Kasumi-1 (cell line): ENCODE measurements at places on chromosomes 6 and 20.
A peak's percentile ranks its signal among the peaks of the same experiment; 100 is the strongest.

DNA sequence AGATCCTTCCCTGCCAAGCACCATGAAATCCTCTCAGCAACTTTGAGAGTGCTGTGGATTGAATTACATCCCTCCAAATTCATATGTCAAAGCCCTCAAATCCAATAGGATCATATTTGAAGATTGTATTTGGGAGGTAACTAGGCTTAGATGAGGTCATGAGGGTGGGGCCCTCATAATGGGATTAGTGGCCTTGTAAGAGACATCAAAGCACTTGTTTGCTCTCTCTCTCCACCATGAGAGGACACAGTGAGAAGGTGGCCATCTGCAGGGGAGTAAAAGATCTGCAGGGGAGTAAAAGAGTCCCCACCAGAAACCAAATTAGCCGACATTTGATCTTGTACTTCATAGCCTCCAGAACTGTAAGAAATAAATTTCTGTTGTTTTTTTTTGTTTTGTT lies 298.2 kb downstream of the SAMD5 start:
- DNase-seq, result no peak

DNA sequence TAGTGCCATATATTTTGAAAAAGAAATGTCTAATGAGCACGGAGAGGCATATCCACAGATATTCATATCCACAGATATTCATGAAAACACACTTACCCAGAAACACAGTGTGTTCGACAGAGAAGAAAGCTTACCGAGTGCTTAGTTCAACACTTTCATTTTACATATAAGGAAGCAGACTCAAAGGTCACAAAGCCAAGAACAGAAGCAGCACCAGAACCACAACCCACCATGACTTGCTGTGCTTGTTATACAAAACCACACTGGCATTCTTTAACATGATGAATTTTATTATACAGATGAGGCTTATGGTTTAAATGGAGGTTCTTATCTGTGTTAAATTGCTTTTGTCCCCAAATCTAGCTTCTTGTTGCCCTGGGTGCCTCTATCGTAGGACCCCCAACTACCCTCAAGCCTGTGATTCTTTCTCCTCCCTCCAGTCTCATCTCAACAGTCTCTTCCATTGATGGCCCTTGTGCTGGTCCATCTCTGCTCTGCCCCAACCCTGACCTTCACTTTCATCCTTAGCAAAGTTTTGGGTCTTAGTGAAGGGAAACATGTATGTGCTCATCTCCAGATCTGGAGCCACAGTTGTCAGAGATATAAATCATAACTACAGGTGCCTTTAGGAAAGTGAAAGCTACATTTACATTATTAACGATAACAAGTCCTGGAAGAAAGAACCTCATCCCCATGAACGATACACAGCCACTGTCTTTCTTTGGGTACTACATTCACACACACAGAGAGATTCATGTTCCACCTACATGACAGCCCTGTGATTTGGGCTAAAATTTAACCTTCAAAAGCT lies 40.0 kb downstream of the SF3B5 start:
- DNase-seq, result peak; percentile 47

DNA sequence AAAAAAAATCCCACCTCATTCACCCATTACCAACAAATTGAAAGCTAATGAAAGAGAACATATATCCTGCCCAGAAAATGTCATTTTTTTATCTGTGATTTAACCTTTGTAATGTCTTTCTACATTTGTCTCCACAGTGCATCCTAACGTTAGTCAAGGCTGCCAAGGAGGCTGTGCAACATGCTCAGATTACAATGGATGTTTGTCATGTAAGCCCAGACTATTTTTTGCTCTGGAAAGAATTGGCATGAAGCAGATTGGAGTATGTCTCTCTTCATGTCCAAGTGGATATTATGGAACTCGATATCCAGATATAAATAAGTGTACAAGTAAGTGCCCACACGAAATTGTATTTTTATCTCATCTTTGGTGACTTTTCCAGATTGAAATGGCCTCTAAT lies 30.0 kb downstream of the RSPO3 start:
- DNase-seq, result no peak

DNA sequence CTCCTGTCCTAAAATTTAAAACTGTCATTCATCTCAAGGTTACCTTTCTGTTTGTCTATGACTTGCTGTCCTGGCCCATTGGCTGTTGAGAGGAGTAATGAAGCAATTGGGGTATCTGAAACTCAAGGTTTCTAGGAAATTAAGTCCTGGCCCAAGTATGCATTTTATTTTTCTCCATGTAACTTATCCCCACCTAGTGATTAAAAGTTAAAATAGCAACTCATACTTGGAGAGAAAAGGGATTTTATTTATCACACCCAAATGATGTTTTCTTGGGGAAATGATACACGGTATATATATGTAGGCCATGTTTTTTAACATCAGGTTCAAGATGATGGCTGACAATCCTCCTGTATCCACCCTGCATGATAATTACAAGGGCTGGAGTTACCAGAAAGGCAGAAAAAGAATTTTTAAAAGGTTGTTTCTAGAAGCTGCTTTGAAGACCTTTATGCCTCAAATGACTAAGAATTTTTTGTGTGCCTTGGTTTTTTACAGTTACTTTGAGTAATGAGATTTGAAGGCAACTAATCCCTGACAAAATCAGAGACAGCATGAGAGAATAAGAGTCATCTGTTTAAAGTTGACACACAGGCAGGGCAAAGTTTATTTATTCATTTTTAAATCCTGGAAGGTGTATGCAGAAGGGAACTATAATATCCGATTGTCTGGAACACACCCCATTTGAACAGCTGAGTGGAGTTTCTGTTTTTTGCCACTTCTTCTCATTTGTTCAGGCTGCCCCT lies 28.9 kb upstream of the C6orf58 start:
- DNase-seq, result peak; percentile 25

- peak; percentile 90 for DNase-seq
These were observed 83.9 kb upstream of the SIRPG start for GRCh38 chr20:1741309-1742048.

DNA sequence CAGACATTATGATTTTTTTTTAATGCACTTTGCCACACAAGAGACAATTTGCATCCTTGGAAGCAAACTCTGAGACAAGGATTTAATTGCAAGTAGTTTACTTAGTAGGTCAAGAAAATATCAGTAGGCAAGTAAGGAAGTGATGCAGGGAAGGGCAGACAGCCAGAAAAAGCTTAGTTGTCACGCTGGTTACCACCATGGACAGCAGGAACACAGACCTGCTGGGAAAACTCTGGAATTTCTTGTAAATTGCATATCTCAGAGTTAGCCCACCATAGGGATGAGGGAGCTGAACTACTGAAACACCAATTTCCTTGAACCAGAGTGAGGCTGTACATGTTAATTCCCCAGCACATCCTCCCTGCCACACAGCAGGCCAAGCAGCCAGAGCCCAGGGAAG lies 92.7 kb downstream of the L3MBTL3 start:
- no peak for DNase-seq

- DNase-seq, result no peak
These were observed 190.1 kb downstream of the KCNQ5 start for GRCh38 chr6:72811971-72812421.

GRCh38 chr6:127247114-127248096 lies 19.3 kb upstream of the RNF146 start:
- DNase-seq, result no peak

GRCh38 chr6:44921798-44922197 lies 406.3 kb upstream of the RUNX2 start:
- DNase-seq, result no peak

DNA sequence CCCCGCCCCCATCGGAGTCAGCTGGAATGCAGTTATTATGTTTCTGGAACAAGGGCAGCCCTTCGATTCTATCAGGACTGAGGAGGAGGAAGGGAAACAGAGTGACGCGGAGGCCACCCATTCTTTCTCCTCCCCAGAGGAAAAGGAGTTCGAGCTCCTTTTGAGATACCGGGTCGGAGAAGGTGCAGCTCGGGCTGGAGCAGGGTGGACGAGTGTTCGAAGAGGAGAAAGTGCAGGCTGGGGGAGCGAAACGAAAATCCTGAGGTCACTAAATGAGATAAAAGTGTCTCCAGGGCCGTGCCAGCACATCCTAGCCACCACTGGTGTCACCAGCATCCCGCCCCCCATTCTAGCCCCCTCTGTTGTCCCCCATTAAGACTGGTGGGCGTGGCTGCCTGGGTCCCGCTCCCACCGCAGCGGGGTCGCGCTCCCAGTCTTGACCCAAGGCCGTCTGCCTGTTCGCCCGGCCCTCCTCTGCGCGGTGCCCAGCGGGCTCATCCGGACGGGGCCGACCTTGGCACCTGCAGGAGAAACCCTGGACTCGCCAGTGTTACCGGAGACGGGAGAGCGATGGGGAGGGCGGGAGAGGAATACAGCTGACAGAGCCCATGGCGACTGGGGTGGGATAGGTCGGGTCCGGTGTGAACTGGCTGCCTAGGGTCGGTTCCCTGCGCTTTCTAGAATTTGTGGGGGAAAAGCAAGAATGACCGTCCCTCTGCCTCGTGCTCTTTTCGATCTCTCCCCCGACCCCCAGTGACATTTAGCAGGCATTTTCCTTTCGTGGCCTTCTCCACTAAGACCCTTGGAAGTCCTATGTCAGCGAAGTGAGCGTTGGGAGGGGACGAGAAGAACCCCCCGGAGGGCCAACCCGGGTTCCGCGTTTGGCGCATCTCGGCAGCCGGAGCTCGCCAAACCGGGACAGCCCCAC lies 16.2 kb downstream of the FOXA2 start:
- no peak for DNase-seq

DNA sequence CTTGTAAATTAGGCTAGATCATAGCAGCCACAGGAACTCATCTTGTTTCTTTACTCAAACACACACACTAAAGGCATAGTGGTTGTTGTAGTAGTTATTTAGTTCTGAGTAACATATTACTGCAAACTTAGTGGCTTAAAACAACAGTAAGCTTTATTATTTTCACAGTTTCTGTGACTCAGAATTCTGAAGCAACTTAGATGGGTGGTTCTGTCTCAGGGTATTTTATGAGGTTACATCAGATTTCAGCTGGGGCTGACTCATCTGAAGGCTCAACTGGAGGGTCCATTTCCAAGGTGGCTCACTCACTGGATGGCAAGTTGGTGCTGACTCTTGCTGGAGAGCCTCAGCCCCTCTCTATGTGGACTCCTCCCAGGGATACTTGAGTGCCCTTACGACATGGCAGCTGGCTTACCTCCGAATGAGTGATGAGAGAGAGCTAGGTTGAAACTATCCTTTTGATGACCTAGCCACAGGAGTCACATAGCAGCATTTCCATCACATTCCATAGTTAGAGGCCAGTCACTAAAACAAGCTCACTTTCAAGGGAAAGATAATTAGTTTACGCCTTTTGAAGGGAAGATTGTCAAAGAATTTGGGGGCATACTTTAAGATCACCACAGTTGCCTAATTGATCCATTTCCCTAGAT lies 136.5 kb upstream of the PRND start:
- DNase-seq, result no peak

DNA sequence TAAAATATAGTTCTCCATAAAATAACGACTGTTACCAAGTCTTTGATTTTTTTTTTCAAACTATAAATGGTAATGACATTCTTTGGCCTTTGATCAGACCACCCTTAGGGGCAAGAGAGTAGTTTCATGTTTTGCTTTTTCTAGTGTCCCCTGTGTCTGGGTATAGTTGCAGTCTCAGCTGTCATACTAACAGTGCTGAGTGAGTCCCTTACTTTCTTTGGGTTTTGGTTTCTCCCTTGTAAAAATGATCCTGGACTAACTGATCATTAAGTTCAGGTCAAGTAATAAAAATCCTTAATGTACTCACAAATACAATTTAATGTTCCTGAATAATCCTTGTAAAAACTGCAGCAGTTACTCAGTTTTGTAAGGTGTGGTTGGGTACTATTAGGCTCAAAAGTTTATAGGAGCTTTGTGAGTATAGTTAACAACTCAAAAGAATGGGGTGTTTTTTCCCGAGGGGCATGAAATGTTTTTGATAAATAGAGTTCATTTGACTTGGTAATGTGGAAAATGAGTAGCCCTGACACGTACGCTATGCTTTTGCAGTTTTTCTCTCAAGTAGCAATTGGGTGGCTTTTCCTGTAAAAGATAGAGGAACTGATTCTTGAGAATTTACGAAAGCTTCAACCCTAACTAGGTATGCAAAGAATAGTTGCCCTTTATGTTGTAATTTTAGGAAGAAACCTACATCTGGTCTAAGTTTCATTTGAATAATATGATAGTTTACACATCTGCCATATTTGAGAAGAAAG lies 6.2 kb downstream of the PTPN1 start:
- DNase-seq, result no peak

DNA sequence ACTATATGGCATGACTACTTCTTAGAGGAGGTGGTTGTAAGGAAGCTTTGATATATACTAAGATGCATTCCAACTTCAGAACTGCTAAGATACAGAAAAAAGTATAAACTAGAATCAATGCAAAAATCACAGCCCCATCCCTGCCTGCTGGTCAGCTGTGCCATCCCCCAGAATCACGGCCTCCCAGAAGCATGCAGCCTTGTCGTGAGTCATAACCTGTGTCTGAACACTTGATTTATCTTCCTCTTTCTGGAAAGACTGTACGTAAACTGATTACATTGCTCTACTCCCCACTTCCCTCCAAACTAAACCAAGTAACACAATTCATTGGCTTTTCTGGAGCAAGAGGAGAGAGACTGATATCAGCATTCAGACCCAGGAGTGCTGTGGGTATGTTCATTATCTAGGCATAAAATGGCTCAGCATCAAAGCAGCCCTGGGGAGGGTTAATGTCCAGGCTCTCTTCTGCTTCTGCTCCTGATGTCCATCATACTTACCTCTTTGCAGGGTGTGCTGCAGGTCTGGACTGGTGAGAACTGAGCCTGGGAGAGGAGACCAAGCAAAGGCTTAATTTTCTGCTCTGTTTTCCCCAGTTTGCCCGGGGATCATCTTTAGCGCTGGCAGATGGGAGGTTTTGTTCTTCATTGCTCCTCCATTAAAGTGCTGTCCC lies 18.4 kb downstream of the SCP2D1 start:
- DNase-seq, result peak; percentile 3

DNA sequence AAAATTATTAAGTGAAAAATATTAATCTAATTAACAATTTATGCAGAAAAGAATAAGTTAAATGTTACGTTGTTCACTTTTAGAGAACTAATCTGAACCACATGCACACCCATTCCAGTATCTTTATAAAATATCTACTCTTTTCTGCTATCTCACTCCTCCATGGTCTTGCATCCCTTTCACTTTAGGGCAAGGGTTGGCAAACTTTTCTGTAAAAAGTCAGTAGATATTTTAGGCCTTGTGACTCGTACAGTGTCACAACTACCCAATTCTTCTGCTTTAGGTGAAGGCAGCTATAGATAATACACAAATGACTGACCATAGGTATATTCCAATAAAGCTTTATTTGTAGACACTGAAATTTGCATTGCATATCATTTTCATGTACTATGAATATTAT lies 39.7 kb upstream of the SUPT3H start:
- no peak for DNase-seq

DNA sequence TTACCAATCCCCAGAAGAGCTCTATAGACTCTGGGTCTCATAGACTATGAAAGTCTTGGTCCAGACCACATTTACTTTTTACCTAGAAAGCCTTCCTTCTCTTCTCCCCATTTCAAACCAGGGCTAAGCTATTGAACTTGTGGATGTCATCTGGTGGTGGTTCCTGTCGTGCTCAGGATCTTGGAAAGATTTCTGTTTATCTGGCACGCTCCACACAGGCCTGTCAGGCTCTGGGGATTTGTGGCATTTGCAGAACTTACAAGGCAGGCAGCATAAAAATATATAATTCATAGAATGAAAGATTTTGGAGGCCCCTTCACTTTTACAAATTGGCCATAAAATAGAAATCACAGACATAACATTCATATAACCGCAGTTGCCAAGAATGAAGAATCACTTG lies 188.1 kb downstream of the UST start:
- no peak for DNase-seq

- DNase-seq, result no peak
These were observed 12.6 kb upstream of the SLC17A5 start for GRCh38 chr6:73666393-73666792.

GRCh38 chr6:159830501-159831372 lies 30.7 kb downstream of the PNLDC1 start:
- no peak for DNase-seq

- DNase-seq, result no peak
These were observed 832.6 kb downstream of the QKI start for GRCh38 chr6:164247106-164247505.
